Kasumi-1 (cell line): ENCODE measurements at places on chromosomes 12 and 14.
A peak's percentile ranks its signal among the peaks of the same experiment; 100 is the strongest.

DNA sequence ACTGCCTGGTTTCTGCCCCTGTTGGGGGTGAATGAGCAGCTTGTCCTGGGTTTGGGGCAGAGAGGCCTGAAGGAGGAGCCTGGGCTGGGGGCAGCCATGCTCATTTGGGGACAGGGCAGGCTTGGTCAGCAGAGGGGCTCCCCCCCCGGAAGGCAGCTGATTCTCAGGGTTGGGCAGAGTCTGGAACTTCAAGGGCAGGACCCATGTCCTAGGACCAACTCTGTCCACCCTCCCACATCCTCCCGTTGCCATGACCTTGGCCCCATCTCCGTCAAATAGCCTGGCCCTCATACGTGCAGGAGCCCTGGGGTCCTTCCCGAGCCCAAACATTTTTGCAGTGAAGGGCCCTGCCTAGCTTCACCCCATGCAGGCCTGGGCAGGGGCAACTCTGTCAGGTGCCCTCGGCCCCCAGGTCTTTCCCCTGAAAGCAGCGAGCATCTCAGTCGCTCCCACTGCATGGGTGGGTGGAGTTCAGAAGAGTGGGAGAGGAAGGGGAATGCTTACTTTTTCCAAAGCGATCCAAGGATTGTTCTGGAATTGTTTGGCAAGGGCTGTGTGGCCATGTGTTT lies 32.6 kb downstream of the TNFAIP2 start:
- no peak for DNase-seq

- DNase-seq, result no peak
These were observed 50.0 kb upstream of the LYZ start for GRCh38 chr12:69298133-69298532.

DNA sequence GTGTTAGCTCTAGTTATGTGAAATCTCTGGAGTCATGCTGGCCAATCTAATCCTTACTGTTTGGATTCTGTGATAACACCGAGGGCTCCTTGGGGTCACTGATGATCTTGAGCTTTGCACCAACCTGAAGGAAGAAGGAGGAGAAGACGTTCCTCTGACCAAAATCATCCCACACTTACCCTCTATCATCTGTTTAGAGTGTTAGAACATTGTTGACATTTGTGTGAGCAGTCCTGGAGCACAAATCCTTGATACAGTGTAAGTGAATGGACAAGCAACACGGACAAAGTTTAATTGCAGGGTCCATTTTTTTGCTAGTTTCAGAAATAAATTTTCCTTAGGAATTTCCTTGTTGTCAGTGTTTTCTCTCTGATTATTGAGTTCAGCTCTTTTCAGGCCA lies 181.7 kb downstream of the AKAP6 start:
- no peak for DNase-seq

- DNase-seq, result no peak
These were observed at the start of gene C14orf119 for GRCh38 chr14:23095196-23096108. Gene C14orf119, plus strand, starts transcription at chr14:23095505. Its CDS starts 2,154 bp downstream, at chr14:23097659.

DNA sequence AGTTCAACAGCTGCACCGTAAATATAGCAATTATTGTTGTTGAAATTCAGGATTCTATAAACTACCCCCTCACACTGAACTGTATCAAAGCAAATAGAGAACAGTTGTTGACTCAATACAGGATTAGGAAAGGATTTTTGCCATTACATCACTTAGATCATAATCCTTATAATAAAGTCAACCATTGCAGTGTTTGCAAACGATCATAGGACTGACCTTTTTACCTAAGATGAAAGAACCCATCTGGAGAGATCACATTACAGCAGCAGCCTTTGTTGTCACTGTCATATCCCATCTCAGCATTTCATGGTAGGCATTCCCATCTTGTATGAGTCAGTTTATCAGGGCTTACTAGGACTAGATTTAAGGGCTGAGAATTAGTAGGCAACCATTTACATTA lies 96.1 kb downstream of the IPO8 start:
- no peak for DNase-seq

GRCh38 chr14:33061667-33062325 lies 123.1 kb downstream of the NPAS3 start:
- DNase-seq, result no peak

DNA sequence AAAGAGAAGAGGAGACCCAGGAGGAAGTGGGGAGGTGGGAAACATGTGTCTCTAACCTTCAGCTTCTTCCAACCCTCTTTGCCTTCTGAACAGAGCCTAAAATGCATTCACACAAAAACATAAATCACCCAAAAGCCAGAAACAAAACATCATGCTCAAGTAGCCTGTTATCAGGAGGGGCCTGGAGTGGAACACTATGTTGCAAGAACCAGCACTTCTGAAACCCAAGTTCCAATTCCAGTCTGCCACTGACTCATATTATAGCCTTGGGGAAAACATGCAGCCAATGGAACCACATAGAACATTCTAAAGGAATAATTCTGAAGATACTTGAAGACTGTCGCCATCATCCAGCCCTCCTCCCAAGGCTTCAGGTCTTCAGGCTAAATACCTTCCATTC lies 169.8 kb upstream of the PLXNC1 start:
- no peak for DNase-seq

DNA sequence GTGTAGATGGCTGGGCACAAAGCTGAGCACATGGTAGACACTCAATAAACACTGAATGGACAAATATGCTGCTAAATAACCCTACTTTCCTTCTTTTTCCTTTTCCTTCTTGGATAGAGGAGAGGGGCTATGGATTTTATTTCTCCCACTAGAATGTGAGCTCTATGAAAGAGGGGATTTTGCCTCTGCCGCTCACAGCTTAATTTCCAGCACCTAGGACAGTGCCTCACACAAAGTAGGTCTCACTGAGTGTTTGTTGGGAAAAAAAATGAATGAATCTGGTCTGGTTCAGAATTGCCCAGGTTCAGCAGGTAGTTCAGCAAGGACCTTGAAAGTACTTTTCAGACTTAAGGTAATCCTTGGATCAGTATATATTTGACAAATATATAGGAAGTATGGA lies 65.5 kb downstream of the WSCD2 start:
- DNase-seq, result peak; percentile 10

DNA sequence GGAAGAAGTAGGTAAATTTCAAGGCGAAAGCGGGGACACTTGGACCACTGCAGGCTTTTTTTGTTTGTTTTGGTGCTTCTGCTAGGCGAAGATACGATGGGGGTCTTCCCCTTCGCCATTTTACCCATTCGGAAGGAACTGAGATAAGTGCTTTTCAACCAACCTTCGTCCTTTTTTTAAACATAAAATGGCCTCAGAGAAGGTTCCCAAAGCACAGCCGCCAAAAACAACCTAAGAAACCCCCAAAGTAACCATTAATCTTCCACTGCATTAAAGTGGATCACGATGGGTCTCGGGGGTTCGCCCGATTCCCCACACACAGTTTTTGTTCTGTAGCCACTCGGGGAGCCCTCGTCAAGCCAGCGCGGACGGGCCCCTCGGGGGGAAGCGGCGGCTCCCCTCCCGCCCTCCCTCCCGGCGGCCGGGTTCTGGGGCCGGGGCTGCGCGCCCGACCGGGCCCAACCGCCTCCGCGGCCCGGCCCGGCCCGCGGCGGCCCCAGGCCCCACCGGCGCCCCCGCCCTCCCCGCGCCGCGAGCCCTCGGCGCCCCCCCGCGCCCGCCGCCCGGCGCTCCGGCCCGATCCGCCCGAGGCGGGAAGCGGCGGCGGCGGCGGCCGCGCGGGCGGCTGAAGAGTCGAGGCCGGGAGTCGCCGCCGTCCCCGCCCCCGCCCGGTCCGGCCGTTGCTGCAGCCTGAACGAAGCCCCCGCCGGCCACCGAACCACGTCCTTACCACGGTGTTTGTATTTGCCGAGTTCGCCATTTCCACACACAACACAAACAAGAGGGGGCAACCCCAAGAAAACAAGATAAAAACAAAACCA lies 790 bp downstream of the GTF2A1 start:
- DNase-seq, result no peak

GRCh38 chr12:92304371-92305055 lies 158.9 kb upstream of the BTG1 start:
- no peak for DNase-seq

GRCh38 chr12:8589679-8590078 lies 23.0 kb downstream of the AICDA start:
- no peak for DNase-seq

- DNase-seq, result no peak
These were observed 292.6 kb downstream of the TTC8 start for GRCh38 chr14:89117012-89117411.

DNA sequence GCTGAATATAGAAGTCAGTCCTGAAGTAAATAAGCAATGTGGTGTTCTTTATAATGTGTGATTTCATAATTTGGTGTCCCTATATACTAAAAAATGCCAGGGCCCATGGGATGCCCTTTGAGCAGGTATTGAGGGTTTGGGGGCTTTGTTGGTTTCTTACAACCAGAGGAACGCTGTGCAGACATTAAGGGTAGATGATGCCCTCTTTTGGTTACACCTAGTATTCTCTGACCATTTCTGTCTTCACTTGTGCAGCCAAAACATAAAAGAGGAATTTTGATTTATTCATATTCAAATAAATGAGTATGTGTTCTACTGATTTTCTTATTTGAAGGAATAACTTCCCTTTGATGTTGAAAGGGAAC lies 3.0 kb downstream of the LGR5 start:
- DNase-seq, result no peak

DNA sequence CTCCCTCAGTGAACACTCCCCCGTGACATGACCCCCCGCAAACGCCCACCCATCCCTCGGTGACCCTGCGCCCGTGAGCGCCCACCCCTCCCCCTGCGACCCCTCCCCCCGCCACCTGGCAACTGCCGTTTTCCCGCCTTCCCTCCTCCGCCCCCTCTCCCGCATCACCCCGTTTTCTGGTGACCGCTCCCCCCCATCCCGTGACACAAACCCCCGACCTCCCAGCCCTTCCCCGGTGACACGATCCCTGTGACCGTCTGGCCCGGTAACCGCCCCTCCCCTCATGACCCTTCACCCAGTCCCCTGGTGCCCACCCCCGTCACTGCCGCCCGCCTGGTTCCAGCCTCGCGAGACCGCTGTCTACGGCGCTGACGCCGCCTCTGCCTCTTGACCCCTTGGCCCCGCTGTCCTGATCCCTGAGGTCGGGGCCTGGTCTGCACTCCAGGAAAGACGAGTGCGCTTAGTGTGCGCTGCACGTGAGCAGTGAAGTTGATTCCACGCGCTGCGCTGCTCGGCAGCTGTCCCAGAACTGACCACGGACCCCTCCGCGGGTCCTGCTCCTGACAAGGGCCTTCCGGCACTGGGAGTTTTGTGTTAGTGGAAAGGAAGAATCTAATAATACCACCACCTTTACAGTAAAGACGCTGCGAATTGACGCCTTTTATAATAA lies 59.4 kb downstream of the DDX51 start:
- peak; percentile 49 for DNase-seq

DNA sequence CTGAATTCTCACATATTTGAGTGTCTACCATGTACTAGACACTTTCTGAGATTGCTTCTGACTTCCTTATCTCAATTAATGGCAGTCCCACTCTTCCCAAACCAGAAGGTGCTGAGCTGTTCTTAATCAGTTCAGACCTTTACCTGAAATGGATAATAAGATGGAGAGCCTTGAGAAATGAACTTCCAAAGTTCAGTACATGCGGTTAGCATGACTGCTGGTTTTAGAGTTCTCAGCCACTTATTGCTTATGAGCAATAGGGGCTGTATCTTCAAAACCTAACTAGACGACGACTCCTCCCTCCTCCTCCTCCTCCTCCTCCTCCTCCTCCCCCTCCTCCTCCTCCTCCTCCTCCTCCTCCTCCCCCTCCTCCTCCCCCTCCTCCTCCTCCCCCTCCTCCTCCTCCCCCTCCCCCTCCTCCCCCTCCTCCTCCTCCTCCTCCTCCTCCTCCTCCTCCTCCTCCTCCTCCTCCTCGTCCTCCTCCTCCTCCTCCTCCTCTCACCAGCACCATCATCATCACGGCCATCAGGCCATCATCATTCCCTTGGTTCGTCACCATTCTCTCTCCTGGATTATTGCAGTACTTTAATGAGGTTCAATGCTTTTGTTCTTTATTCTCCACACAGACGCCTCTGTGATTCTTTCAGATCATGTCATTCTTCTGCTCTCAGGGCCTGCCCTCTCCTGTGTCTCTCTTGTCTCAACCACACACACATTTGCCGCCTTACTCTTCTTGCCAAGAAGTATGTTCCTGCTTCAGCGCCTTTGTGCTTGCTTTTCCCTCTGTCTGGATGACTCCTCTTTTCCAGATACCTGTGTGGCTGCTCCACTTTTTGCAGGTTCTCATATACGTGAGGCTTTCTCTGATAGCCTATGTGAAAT lies 2.7 kb downstream of the PCNX1 start:
- no peak for DNase-seq

DNA sequence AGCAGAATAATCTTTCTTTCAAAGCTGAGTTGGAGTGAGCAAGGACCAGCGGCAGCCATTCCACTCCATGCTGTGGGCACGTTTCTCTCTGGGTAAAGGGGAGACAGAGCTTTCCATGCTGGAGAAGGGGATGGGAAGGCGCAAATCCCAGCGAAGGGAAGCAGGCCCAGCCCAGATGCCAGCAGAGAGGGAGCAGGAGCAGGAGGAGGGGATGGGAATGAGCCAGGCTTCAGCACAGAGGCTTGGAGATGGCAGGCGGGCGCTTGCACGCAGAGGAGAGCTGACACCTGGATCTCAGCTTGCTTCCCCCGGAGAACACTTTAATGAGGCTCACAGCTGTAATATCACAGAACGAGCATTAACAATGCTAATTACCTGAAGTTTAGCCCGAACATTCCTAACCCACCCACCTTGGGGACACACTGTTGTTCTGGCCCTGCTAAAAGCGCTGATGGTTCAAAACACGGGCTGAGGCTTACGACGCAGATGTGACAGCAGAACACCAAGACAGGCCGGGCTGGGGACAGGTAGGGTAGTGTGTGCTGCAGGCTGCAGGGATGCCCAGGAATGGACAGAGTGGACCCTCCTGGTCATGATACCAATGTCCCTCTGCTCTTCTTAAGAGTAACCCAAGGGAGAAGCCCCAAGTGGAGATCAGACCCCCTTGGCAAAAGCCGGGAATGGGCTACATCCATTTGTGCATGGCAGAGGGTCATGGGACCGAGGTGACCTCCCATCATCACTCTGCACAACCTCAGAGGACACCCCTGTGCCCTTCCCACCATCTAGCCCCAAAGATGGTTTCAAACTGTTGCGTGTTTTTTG lies 288.6 kb downstream of the DPF3 start:
- DNase-seq, result no peak

GRCh38 chr14:103160321-103161053 lies 37.2 kb downstream of the TNFAIP2 start:
- DNase-seq, result no peak

- DNase-seq, result peak; percentile 75
These were observed 138.4 kb downstream of the STXBP6 start for GRCh38 chr14:24911324-24912109.

- DNase-seq, result no peak
These were observed 179.4 kb downstream of the KSR2 start for GRCh38 chr12:117789195-117789912.

DNA sequence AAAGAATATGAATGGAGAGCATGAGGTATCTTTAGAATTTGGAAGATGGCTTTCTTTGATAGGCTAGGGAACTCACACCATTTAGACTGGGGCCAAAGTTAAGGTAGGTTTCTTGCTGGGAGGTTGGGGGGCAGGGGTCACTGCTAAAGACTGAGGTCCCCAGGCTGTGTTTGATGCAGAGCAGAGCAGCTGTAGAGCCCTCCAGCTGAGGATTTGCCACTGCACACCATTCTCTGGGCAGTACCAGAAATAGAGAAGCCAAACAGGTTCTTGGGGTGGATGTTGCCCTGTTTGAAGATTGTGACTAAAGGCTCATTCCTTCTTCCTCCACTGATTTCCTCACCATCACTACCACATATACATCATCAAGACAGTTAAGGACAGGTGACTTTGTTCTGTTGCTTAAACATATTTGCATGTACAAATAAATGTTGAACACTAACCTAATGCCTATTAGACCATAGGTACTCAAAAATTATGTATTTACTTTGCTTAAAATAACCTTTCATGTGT lies 7.9 kb downstream of the NTF3 start:
- no peak for DNase-seq

GRCh38 chr14:54967496-54967895 lies 59.4 kb downstream of the WDHD1 start:
- no peak for DNase-seq
